ENCODE measurements at places on chromosomes 7 and 10.
A peak's percentile ranks its signal among the peaks of the same experiment; 100 is the strongest.

- no peak for DNase-seq
Observed at GRCh38 chr10:60845038-60845437, 66.8 kb downstream of the CDK1 start.

DNA sequence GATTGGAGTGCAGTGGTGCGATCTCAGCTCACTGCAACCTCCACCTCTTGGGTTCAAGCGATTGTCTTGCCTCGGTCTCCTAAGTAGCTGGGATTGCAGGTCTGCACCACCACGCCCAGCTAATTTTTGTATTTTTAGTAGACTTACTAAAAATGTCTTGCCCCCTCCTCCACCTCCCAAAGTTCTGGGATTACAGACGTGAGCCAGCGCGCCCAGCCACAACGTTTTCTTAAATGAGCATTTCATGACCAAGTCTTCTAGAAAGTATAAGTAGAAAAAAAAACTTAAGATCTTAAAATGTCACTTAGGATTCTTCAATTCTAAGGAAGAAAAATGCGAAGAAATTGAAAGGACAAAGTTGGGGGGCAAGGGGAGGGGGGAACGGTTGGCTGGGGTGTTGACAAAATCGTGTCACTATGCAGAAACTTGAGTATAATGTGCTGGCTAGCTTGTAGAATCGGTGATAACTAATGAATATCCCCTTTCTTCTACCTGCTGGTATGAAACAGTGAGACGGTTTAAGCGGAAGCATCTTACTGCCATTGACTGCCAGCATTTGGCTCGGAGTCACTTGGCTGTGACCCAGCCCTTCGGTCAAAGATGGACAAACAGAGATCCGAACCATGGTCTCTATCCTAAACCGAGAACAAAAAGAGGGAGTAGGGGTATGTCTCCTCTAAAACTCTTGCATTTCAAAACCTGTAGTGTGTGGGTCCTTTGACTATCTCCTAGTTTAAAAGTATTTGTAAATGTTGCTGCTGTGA lies 12.7 kb downstream of the FBH1 start:
- DNase-seq, result no peak

GRCh38 chr7:47218378-47219176 lies 363.3 kb downstream of the TNS3 start:
- DNase-seq, result no peak

DNA sequence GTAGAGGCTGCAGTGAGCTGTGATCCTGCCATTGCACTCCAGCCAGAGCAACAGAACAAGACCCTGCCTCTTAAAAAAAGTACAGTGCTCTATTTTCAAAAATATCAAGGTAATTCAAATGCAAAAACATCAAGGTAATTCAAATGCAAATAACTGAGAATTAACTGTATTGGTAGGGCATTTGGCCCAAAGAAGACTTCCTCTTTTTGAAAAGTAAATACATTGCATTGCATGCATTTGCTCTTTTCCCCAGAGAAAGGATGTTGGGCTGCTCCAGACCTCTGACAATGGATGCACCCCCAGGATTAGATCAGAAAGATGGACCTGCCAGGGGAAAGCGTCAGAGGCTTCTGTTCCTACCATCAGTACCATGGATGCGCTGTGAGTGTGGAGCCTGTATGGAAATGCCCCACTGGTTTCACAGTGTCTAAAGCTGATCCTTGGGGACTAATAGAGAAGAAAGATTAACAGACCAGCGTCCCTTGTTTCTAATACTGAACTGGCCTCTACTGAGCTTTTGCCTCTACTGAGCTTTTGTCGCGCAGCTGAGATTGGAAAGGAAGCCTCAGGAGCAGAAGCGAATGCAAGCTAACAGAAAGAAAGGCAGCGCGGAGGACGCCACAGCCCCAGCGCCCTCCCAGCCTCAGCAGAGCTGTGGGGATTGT lies 93.5 kb upstream of the LYZL2 start:
- no peak for DNase-seq

- no peak for DNase-seq
Observed at GRCh38 chr10:35417795-35418194, 81.5 kb downstream of the CCNY start.

DNA sequence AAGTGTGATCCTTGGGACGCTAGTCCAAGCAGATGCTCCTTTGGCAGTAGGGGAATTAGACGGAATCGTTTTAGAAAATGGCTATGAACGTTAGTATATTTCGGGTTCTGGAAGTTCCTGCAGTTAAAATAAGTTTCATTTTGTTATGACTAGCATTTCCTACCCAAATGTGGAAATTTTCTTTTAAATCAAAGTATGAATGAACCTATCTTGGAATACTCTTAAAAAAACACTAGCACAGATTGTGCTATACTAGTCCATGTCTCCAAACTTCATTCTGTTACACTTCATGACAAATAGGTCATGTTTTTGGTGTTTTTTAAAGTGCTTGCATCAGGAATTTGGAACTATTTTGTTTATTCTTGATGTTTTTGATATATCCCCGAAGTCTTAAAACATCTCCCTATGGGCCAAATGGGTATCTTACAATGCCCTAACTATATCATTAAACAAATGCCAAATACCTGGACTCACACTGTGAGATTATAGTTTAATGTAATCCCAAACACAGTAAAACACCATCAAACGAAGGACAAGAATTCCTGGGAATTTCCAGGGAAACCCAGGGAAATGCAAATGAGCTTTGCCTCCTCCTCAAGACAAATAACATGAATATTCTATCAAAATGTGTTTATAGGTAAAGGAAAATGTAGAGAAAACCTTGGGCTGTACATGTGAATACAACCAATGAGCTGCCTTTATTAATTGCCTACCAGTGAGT lies 75.9 kb upstream of the PTPRZ1 start:
- no peak for DNase-seq

DNA sequence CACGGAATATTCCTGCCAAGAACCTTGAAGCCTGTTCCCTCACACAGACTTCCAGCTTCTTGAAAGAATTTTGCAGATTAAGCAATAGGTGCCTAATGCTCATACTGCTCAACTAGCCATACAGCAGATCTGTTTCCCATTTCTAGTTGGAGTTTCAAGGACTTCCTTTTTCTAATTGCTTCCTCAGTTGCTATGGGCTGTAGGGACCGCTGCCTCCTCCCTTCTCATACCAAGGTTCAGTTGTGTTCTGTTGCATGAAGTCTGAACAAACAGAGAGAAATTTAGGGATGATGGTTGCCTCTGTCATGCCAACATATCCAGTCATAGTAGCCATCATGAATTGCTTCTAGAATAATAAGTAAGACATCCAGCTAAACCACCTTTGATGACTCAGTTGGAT lies 6.8 kb downstream of the ITGA8 start:
- no peak for DNase-seq

- DNase-seq, result no peak
Observed at GRCh38 chr7:35336444-35336843, 82.5 kb upstream of the TBX20 start.

GRCh38 chr10:10368951-10369576 lies 648.6 kb upstream of the CELF2 start:
- no peak for DNase-seq

- peak; percentile 57 for DNase-seq
Observed at GRCh38 chr7:23544913-23545354, 13.2 kb upstream of the TRA2A start.

DNA sequence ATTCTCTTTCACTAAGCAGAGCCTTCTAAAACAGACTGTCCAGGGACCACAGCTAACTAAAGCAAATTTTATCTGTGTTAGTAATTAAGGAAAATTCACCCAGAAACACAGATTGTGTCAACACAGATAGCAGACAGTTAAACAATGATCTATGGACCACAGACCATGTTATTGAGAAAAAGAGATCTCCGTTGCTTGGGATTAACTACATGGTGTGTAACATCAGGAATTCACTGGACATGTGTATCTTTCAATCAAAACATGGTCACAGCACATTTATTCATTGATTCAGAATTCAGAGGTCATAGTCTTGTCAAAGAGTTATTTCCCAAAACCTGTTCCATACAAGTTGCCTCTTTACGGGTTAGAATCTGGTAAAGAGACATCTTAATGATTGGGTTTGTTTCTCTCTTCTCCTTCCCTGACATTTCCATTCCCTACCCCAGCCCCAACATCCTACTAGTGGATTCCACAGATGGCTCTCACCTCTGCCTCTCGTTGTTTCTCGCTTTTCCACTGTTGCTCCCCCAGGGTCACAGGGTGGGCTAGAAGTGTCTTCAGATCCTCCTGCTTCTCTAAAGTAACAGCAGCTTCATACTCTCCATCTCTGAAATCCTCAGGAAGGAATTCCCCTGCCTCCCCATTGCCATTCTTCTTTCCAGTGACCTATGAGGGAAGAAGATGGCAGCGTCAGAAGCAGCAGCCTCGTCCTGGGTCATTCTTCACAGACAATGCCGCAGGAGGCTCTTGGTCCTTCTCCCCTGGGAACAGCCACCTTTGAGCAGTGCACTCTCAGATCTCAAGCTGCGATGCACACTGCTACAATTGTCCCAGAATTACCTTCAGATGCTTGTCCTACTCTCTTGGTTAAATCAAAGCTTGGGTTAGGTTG lies 958 bp downstream of the ANKRD1 start:
- DNase-seq, result no peak

- DNase-seq, result no peak
Observed at GRCh38 chr10:3622427-3622826, 162.6 kb downstream of the KLF6 start.

DNA sequence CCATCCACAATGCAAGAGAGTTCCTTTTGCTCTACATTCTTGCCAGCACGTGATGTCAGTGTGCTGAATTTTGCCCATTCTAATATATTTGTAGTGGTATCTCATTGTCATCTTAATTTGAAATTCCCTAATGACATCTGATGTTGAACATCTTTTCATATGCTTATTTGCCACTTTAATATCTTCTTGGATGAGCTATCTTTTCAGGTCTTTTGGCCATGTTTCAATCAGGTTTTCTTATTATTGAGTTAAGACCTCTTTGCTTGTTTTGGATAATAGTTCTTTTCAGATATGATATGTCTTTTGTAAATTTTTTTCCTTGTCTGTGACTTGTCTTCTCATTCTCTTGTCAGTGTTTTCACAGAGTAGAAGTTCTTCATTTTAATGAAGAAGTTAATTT lies 20.4 kb upstream of the FAM3C start:
- DNase-seq, result no peak

GRCh38 chr7:93374345-93374940 lies 142.3 kb downstream of the VPS50 start:
- peak; percentile 57 for DNase-seq

- DNase-seq, result no peak
Observed at GRCh38 chr7:127571741-127572505, 13.5 kb downstream of the GCC1 start.

GRCh38 chr7:29598613-29599012 lies 35.0 kb downstream of the PRR15 start:
- DNase-seq, result no peak

DNA sequence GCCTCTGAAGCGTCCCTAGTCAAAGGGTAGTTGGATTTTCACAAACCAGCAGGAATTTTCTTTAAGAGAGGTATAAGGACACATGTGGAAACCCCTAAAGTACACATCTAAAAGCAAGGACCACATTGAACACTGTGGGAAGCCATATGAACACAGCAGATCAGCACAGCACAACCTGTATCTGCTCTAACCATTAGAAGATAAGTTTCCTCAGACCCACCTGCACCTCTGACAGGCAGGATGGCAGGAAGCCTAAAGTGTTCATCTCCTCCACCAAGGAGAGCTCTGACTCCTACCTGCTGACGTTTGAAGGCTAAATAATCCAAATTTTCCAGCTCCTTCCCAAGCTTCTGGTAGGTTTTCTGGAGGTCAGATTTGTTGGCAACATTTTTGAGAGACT lies 174.4 kb downstream of the CTNNA3 start:
- DNase-seq, result no peak

- no peak for DNase-seq
Observed at GRCh38 chr10:58990693-58991092, 185.8 kb upstream of the PHYHIPL start.

DNA sequence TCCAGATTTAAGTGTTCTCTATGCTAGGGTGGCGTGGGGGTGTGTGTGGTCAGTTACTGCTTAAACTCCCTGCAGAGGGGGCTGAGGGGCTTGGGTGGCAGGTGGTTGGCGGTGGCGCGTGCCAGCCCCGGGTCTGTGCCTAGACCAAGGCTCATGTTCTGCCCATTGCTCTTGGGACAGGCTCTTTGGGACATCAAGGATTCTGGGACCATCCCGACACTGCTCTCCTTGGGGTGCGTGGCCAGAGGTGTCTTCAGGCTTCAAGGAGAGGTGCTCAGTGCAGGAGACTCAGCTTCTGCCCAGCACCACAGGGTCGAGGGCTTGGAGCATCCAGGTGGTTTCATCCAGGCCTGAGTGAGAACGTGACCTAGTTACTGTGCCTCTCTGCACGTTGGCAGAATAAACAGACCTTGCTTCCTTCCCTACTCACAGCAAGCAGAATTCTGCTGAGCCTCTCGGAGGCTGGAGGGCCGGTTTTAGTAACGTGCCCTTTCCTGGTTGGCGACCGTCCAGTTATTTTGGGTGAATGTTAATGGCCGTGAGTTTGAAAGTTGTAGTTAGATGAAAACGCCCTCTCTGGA lies 39.9 kb downstream of the CAMK1D start:
- DNase-seq, result no peak

- peak; percentile 76 for DNase-seq
Observed at GRCh38 chr10:26860102-26860442, 686 bp downstream of the ABI1 start.

GRCh38 chr10:28429573-28430216 lies 103.2 kb upstream of the WAC start:
- no peak for DNase-seq

DNA sequence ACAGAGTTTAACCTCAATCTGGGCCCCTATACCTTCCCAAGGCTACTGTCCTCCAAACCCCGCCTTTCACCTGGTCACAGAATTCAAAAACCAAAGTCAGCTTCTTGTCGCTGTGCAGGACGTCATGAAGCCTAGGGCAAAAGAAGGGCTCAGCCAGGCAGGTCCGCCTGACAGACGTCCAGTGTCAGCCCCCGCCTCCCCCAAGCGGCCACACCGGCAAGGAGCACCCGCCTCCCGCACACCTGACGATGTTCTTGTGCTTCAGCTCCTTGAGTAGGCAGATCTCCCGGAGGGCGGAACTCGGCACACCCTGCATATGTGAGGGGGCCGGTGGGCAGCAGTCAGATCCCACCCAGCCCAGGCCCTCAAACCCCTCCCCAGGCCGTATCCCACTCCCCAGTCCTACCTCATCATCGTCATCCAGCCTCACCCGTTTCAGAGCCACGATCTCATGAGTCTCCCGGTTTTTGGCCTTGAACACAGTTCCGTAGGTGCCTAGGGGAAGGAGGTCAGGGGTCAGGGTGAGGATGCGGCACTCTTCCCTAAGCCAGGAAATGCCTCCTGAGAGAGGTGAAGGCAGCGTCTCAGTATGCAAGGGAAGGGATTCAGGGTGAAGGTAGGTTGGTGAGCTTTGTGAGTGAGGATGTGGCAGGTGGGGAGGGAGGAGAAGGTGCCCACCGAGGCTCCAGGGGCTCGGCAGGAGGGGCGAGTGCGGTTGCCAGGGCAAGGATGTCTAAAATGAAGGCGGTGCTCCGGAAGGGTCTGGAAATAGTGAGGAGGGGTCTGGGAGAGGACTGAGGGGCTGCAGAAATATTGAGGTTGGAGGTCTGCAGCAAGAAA lies 811 bp downstream of the CDK5 start:
- DNase-seq, result no peak
